SK-MEL-5 (cell line): ENCODE measurements at places on chromosomes 3 and 15.

DNA sequence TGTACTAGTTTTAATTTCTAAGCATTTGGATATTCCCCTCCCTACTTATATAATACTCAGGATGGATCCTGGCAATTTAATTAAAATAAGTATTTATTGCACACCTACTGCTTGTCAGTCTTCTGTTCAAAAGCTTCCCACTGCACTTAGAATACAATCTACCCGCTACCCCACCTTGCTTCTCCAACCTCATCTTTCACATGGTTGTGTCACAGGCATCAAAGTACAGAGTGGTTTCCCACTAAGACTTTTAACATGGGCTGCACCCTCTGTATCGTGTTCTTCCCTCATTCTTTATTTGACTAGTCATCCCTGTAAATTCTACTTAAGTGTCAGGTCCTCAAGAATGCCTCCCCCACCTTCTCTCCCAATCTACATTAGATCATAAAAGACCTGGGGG, 35.0 kb downstream of the RIOX2 start:
- no peak for DNase-seq

DNA sequence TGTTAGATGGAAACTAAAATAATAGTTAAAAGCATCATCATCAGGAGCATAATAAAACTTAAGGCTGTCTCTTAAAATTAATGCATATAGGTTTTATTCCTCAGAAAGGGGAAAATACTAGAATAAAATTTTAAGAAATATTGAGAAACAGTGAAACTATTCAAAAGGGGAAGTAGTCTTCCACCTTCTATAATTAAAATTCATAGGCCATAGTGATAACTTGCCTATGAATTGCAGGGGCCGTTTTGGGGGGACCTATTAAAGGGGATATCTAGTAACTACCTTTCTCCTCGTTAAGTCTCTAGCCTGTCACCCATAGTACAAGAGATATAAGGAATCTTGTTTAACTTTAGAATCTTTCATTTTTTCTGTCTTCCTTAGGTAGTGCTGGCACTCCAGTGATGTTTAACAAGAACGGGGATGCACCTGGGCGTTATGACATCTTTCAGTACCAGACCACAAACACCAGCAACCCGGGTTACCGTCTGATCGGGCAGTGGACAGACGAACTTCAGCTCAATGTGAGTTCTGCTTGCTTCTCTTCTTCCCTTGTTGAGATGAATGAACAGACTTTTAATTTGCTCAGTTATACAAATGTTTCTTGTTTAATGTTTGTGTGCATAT, 600.4 kb downstream of the GRM7 start:
- DNase-seq, result no peak

- DNase-seq, result no peak
These were observed 478.0 kb downstream of the GABRG3 start for GRCh38 chr15:27448986-27449385.

DNA sequence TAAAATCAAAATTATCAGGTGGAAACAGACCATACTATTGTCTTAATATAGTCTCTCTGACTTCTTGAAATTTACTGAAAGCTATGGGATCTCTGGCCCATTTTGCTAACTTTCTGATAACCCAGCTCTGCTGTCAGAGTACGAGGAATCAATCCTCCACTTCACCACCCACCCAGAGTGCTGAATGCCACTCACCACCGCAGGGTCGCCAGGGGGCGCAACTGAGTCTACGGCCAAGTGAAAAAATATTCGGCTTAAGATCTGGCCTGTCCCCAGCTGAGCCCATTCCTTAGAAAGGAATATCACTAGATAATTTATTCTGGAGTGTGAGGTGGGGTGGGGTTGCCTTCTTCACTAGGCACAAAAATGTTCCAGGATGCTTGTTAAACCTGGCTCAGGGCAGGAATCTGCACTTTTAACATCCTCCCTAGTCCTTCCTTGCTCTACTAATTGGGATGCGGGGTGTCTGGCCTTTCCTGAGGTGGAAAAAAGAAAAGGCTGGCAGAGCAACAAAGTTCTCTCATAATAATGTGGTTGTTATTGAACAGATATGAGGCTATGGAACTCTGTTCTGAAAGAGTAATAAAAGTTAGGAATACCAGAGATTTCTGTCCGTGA, 520.6 kb downstream of the MFSD1 start:
- DNase-seq, result peak; percentile 71

- DNase-seq, result no peak
These were observed 93.7 kb downstream of the MME start for GRCh38 chr3:155173771-155174170.

GRCh38 chr3:43854283-43854682, 163.5 kb downstream of the ABHD5 start:
- no peak for DNase-seq

DNA sequence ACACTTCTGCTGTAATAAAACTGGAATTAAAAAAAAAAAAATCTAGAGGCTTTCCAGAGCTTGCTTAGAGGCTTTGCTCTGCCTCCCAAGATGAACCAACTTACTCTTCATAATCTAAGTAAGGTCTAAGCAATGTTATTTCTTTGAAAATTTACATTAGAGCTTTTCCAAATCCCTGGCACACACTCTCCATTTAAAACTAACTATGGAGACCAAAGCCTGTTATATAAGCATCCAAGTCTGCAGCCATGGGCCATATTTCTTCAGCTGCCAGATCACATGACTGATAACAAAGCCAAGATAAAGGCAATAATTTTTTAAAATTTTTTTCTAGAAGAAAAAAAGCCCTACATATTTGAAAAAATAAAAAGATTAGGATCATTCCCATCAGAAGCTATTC, 55.0 kb upstream of the ARHGEF3 start:
- no peak for DNase-seq

DNA sequence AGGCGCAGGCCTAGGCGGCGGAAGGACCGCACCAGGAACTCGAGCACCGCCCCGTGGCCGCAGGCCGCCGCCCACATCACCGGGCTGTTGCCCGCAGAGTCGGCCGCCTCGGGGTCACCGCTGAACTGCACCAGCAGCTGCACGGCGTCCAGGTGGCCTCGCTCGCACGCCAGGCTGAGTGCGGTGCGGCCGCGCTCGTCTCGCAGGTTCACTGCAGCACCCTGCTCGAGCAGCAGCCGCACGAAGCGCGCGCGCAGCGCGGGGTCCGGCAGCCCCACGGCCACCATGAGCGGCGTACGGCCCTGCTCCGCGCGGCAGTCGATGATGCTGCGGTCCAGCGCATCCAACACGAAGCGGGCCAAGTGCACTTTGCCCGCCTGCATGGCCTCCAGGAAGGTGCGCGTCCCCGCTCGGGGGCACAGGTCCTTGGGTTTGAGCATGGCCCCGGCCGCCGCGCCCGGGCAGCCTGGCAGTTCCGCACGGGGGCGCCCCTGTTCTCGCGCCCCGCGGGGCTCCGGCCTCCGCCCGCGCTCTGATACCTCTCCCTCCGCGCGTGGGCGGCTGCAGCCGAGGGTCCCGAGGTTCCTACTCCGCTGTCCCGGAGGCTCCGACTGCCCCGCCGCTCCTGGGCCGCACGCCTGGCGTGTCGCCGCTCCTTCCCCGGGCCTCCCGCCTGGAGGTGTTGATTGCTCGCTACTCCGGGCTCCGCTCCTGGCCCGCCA, 556 bp downstream of the ANKRD63 start:
- DNase-seq, result peak; percentile 21

DNA sequence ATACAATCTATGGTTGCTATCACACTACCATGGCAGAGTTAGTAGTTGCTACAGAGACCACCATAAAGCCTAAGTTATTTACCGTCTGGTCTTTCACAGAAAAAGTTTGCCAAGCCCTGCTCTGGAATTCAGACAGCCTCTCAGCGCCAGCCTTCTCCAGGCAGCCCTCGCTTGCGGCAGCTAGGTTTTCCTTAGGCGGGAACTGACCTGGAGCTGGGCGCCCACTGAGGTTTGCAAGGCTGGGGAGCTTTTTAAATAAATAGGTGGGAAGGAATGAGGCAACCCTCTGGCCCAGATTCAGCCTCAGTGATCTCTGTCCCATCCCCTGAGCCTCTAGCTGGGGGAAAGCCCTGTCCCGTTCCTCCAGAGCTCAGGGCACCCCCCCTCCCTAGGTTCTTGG, 1.2 kb downstream of the CTSH start:
- DNase-seq, result no peak
